ENCODE measurements at places on chromosomes 2 and 18.

DNA sequence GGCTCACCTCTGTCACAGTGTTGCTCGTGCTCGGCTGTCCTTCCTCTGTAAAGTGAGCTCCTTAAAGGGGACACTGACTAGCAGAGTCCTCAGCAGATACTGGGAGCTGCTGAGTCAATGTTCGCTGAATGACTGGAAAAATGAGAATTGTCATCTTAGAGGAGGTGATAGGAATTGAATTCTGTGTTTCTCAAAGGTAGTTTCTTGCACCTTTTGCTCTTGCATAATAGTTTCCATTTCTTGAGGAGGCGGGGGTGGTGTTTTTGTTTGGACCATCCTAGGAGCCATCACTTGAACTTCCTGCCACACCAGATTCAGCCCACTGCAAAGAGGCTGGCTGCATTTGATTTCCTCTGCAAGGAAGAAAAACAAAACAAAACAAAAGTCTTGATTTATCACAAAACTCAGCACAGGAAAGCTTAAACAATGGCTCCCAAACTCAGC is 11.4 kb upstream of the RFX8 start:
- no peak for DNase-seq

DNA sequence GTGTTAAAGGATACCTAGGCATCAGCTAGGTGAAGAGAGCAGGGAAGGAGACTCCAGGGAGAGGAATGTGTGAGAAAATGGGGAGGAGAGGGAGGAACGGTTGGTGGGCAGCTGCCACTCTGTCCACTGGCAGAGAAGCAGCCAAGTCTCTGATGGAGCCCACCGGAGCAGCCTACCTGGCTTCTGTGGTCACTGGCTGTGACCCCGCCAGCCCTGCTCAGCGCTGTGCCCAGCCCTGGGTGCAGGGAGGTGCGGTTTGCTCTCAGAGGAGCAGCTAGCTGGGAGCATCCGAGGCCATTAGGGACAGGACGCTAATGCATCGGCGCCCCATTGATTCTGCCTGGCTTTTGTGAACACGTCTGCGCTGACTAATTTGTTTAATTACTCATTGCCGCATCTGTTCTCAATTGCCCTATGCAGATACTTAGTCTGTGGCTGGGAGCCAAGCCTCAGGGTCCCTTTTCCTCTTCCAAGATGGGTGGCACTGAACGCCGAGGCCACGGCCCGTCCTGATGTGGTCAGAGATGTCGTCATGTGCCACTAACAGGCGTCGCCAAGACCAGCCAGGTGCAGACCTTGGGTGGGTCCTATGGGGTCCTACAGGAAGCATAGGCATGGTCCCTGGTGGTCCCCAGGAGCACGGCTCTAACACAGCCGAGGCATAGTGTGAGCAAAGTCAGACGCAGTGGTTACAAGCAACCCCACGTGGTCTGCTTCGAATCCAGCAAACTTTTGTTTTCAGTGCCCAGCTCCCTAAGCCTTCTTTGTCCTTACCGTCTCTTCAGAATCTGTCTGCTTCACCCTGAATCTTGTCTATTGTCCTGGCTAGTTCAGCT is 82.0 kb downstream of the RRM2 start:
- DNase-seq = no peak

GRCh38 chr2:112622528-112622849 is 23.2 kb upstream of the SLC20A1 start:
- no peak for DNase-seq

GRCh38 chr2:163778045-163778781 is 42.4 kb upstream of the FIGN start:
- no peak for DNase-seq

GRCh38 chr2:239175181-239175580 is 225.6 kb downstream of the HDAC4 start:
- no peak for DNase-seq
